ENCODE measurements at places on chromosomes 2 and 18.

GRCh38 chr18:9719421-9719981 lies 11.4 kb downstream of the RAB31 start:
- DNase-seq = peak; percentile 79

- no peak for DNase-seq
Measured at GRCh38 chr2:51559026-51559425, 527.1 kb upstream of the NRXN1 start.

GRCh38 chr18:70373042-70373519 lies 84.2 kb downstream of the SOCS6 start:
- DNase-seq = no peak

DNA sequence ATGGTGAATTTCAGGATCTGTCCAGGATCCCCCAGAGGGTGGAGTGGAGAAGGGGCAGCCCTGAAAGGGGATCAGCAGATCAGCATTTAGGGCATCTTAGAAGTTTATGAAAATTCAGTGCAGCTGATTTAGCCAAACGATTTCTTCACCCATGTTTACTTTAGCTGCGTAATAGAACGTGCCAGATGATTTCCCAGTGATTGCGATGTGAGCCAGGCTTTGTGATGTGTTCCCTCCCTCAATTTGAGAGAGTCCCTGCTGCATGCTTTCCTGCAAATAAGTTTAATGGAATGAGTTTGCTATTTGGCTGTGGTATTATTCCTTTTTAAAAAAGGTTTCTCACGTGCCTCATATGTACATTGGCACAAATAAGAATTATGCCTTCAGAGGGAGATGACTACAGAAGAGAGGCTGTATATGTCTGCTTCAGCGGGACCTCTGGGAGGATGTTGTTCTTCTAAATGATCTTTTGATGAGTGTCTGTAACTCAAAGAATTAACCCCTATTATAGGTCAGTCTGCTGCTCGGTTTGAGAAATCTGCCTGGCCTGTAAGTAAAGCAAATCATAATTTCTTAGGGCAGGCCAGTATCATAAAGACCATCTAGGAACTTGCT lies 111.9 kb downstream of the MRO start:
- no peak for DNase-seq

DNA sequence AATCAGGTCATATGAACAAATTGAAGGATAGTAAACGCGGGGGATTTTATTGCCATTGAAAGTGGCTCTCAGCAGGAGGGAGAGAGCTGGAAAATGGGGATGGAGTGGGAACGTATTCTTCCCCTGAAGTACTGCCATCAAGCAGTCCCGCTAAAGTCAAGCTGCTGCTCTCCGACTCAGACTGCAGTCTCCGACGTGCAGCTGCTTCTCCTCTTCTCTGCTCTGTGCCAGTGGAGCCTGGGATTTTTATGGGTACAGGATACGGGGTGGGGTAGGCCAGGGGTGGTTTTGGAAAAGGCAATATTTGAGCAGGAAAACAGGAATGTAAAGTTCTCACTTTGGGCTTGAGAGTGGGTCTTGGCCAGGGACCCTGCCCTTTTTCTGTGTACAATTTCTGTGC lies 33.0 kb downstream of the KCTD18 start:
- no peak for DNase-seq

DNA sequence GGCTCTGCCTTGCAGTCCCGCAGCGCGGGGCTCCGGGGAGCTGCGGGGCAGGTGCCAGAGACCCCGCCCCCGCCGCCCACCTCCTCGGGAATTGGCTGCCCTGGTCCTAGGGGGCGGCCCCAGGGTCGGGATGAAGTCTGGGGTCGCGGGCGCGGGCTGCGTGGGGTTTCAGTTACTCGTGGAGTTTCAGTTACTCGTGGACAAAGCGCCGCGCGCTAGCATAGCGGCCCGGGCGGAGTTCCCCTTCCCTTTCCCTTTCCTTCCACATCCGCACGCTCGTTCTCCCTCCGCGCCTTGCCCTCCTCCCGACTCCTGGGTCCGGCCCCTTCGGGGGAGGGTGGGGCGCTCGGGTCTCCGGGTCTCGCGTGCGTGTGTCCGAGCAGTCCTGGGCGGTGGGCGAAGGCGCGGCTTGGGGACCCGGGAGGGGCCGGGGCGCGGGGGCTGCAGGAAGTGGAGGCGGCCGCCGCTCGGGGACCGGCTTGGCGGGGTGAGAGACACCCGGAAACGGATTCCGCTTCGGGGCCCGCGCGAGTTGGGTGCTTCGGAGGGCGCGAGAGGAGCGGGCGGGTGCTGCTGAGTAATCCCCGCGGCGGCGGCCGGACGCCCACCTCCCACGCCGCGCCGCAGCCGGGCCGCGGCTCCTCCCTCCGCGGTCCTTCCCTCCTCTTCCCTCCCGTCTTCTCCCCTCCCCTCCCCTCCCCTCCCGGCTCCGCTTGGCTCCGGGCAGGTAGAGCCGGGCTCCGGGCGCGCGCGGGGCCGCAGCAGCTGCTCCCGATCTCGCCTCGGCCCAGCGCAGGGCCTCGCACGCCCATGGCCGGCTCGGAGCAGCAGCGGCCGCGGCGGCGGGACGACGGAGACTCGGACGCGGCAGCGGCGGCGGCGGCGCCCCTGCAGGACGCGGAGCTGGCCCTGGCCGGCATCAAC lies at the start of gene TTC39C:
Gene TTC39C, plus strand, starts transcription at position 693 of the 924 bp plus-strand sequence. Its CDS starts 118 bp downstream, at position 811.
- peak; percentile 60 for DNase-seq

DNA sequence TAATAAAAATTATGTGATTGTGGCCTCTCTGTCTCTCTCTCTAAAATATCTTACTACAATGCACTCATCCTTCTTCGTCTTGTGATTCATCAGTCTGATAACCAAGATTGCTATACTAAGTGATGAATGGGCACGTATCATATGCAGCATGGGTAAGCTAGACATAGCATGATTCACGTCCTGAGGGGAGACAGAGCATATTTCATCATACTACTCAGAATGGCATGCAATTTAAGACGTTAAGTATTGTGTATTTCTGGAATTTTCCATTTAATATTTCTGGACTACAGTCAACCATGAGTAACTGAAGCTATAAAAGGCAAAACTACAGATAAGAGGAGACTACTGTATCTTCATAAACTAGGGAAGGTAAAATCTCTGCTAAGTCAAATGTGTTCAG lies 97.0 kb upstream of the CD226 start:
- peak; percentile 95 for DNase-seq

- peak; percentile 87 for DNase-seq
Measured at GRCh38 chr2:117958186-117958585, 55.7 kb downstream of the CCDC93 start.

- DNase-seq = no peak
Measured at GRCh38 chr2:84839851-84840250, 41.0 kb downstream of the TRABD2A start.

DNA sequence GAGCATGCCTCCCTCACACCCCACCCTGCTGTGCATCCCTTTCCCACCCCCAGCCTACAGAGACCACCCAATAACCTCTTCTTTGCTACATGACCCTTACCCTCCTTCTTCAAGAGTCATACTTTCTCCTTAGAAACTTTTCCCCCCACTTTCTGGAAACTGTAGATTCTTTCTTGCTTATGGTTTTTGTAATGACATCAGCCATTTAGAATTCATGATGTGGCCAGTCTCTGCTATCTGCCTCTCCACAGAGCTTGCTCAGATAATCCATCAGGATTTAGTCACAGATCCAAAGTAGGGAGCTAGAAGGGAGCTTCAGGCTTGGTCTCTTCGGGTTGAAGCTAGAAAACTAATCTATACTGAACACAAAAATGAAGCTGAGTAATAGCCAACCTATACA lies 36.5 kb downstream of the GALM start:
- DNase-seq = peak; percentile 66

DNA sequence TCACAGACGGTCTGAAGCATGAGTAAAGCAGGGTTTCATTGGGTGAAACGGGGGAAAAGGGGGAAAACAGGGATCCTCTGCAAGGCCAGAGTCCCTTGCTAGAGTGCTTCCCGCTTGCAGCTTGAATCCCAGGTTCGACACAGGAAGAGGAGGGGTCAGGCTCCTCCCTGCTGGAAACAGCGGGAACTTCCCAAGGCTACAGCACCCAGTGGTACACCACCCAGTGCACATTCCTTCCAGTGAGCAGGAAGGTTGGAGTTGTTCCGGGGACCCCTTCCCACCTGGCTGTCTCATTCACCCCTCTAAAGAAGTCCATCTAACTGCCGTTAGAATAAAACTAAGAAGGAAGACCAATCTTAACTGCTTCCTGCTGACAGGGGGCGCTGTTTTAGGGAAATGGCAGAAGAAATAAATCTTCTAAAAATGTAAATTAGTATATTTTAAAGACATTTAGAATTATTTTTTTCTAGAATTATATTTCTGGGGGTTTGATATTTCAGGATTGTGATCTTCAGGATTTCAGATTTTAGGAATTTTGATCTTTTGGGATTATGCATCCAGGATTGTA lies 230.9 kb downstream of the RBM43 start:
- no peak for DNase-seq

GRCh38 chr2:175168564-175168945 lies 552 bp upstream of the ATF2 start:
- no peak for DNase-seq

- DNase-seq = no peak
Measured at GRCh38 chr2:31136732-31137131, 1.5 kb downstream of the GALNT14 start.

- no peak for DNase-seq
Measured at GRCh38 chr18:42914476-42914875, 201.0 kb downstream of the RIT2 start.

DNA sequence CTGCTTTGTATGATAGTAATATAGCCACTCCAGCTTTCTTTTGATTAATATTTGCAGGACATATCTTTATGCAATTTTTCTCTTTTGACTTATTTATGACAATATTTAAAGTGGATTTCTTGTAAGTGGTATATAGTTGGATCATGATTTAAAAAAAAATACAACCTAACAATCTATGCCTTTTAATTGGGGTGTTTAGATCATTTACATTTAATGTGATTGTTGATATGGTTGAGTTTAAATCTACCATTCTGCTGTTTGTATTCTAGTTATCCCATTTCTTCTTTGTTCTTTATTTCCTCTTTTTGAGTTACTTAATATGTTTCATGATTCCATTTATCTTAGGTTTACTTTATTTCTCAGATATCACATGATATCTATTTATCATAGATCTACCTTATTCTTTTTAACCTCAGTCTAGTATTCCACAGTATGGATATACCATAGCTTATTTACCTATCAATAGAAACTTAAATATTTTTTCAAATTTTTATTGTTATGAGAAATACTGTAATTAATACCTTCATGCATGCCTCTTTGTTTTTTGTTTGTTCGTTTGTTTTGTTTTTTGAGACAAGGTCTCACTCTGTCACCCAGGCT lies 19.3 kb upstream of the CIB4 start:
- no peak for DNase-seq

DNA sequence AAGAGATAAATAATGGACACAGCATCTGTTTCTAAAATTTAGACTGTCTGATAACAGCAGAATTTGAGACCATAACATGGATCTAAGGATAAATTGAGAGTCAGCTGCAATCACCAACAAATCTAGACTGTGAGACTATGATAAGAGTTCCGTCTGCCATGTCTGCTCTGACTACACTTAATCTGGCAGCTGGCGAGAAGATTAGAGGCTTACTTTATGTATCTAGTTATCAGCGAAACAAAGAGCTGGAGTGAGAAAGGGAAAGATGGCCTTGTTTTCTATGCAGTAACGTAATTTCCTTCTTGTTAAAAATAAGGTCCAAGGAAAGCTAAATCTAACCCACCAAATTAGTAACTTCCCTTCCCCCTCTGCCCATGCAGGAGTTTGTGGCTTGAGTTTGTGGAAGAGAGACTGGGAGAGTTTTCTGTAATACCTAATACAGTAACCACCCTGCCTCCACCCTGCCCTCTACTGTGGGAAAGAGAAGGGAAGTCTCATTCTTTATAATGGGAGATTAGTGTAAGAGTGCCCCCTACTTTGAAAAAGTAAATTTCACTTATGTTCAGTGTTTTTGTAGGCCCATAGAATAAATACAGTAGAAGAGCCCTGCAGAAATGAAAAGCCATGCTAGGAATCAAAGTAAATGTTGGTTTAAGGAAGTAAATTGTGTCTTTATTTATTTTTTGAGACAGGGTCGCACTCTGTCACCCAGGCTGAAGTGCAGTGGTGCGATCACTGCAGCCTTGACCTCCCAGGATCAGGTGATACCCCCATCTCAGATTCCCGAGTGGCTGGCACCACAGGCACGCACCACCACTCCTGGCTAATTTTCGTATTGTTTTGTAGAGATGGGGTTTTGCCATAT lies 27.5 kb downstream of the EML4 start:
- peak; percentile 23 for DNase-seq

DNA sequence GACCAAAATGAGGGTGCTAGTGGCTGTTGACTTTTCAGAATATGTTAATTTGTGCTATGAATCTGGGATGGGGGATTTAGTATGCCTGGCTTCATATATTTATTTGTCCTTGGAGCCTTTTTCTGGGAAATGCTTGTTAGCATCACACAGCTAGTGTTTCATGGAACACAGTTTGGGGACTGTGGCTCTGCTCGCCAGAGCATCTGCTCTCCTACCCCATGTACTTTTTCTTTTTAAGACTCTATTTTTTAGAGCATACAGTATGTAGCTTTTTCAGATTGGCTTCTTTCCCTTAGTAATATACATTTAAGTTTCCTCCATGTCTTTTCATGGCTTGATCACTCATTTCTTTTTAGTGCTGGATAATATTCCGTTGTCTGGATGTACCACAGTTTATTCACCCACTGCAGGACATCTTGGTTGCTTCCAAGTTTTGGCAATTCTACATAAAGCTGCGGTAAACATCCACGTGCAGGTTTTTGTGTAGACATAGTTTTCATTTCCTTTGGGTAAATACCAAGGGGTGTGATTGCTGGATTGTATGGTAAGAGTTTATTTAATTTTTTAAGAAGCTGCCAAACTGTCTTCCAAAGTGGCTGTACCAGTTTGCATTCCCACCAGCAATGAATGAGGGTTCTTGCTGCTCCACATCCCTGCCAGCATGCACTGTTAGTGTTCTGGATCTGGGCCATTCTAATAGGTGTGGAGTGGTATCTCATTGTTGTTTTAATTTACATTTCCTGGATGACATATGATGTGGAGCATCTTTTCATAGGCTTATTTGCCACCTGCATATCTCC lies 44.1 kb downstream of the EFR3B start:
- DNase-seq = no peak

GRCh38 chr2:218005028-218005427 lies 2.2 kb upstream of the TNS1 start:
- no peak for DNase-seq

DNA sequence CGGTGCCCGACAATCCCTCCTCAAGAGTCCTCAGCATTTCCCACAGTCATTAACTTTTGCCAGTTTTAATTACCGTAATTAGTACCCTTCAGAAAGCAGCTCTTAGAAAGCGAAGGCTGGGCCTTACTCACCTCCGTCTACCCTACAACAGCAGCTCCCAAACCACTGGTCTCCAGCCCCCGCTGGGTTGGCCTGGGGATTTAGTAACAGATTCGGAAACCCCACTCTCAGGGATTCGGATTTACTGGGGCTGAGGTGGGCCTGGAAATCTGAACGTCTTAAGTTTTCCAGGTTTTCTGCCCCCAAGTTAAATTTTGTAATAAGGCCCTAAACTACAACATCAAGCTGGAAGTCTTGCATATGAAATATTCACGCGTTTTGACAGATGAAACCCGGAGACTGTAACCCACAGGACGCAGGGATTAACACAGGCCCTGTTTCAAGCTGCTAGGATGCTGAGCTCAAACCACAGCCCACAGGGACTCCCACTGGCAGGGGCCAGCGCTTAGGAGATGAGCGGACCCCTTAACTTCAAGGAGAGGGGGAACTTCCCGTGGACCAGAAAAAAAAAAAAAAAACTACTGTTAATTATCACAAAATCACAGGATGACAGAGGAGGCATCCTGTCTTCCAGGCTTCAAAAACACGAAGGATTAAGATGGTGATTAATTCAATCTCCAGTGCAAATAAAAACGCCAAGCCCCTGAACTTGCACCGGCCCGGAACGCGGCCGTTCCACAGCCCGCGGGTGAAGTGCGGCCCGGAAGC lies 985 bp downstream of the ILKAP start:
- DNase-seq = peak; percentile 19

Measured in kidney glomerular epithelial cell (primary cell).